Activated T-helper 9 cell treated with anti-CD3 and anti-CD28 coated beads, Interleukin-2, amount 50 U/mL, for 16 hours (primary cell): ENCODE measurements at places on chromosomes 3 and 15.

DNA sequence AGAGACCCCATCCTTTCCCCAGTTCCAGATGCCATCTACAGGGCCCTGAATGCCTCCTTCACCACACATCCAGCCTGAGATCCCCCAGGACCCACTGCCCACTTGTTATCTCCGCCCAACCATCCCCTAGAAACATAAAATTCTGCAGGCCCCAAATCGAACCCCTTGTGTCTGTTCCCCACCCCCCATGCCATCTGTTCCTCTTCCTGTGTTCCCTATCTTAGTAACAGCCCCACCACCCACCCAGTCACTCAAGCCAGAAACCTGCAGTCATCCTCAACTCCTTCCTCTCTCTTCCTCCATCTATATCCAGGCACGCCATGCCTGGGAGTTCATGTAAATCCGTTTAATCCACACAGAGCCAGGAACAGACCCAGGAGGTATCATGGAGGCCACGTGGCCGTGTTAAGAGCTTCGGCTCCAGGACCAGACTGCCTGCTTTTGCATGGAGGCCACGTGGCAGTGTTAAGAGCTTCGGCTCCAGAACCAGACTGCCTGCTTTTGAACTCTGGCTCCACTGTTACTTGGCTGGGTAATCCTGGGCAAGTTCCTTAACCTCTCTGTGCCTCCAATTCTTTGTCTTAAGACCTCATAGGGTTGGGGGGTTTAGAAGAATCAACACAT, 4.8 kb downstream of the CSRNP1 start:
- DNase-seq: no peak

DNA sequence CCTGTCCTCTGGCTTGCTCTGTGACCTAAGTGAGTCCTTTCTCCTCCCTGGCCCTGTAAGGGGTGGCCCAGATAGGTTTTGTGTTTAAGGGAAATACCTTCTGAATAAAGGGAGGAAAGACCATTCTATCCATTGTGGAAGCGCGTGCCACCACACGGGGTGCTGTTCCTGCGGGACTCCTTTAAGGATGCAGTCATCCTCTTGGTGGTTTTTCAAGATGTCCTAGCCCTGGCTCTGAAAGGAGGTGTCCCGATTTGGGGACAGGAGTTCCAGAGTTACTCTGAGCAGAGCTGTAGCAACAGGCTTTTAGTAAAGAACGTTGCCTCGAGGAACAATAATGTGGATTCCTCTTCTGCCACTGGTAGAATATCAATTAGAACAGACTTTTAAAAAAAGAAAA, 9.6 kb downstream of the SLC6A6 start:
- DNase-seq: no peak

- DNase-seq: no peak
Measured at GRCh38 chr3:194964809-194965208, 279.1 kb downstream of the FAM43A start.

- DNase-seq: no peak
Measured at GRCh38 chr3:51332156-51332555, 52.9 kb upstream of the MANF start.

- no peak for DNase-seq
Measured at GRCh38 chr3:11238060-11238459, 34.1 kb upstream of the ATG7 start.

DNA sequence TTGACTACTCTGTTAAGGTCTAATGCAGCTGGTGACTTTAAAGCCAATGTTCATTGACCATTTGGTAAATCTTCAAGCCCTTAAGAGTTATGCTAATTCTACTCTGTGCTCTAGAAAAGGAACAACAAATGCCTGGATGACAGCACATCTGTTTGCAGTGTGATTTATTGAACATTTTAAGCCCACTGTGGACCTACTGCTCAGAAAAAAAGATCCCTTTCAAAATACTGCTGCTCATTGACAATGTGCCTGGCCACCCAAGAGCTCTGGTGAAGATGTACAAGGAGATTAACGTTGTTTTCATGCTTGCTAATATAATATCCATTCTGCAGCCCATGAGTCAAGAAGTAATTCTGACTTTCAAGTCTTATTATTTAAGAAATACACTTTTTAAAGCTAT, 110.8 kb downstream of the TBC1D5 start:
- DNase-seq: no peak

GRCh38 chr15:72566973-72567372, 87.5 kb upstream of the GOLGA6B start:
- DNase-seq: no peak

DNA sequence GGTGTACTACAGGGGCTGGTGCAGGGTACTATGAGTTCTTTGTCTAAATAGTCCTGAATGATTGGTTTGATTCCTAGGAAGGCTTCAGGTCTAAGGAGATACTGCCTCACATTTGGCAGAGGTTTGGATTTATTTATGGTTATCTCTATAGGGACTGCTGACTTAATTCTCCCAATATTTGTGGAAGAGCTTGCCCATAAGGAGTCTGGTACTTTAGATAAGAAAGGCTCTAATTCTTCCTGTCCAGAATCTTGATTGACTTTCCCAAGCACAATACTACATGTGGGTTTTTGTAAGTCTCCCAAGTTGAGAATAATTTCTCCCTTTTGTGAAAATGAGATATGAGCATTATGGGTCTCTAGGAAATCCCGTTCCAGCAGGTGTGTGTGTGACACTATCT, 36.7 kb upstream of the AP4E1 start:
- DNase-seq: no peak
